ENCODE measurements at places on chromosomes 12 and 14.

GRCh38 chr12:127300753-127301152, 966.2 kb upstream of the TMEM132C start:
- no peak for DNase-seq
- no peaks in the 10 kb centered on the region for H3K36me3 ChIP-seq
- no peak overlapping the region for H3K4me3 ChIP-seq
- H3K4me1 ChIP-seq = no peaks in the 10 kb centered on the region
- H3K27ac ChIP-seq = no peak overlapping the region

DNA sequence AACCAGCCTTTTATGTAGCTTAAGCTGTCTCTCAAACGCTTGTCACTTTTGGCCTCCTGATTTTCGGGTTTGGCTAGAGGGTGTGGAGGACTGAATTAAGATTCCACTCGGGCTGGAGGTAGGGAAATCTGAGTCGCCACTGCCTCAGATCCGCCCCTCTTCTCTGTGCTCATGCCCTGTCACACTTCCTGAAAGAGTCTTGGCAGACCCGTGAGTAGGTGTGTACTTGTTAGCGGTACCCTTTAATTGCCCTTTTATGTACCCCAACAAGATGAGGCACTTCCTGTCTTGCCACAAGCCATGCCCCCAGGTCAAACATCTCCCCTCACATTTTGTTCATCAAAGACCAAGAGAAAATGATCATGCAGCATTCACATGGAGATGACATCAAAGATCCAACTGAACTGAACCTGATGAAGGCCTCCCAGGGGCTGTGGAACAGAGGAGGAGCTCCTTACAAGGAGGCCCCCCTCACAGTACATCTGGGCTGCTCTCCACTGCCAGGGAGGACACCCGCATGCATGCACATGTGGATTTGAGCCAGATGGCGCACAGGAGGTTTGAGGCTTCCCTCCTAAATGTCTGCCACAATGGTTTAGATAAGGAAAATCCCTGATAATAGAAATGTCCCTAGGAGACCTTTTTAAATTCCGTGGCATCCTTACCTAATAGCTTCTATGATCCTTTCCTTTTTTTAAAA, 86.5 kb upstream of the CDKN3 start:
- no peak overlapping the region for H3K4me3 ChIP-seq
- DNase-seq = no peak
- H3K27me3 ChIP-seq = no peaks in the 10 kb centered on the region
- H3K36me3 ChIP-seq = no peaks in the 10 kb centered on the region
- no peak overlapping the region for H3K27ac ChIP-seq

DNA sequence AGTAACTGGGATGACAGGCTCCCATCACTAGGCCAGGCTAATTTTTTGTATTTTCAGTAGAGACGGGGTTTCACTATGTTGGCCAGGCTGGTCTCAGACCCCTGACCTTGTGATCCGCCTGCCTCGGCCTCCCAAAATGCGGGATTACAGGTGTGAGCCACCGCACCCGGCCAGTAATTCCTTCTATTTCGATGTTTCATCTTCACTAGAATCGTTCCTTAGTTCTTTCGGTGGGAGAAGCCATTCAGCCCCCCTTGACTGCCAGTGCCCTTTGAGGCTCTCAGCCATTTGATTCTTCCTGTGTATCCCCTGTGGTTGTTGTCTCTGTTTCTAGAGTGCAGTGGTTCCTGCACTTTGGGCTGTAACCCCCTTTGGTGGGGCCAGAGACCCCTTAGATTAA, 174.1 kb downstream of the ETV6 start:
- no peaks in the 10 kb centered on the region for H3K36me3 ChIP-seq
- H3K4me3 ChIP-seq = no peak overlapping the region
- H3K27me3 ChIP-seq = no peaks in the 10 kb centered on the region
- H3K27ac ChIP-seq = peak overlapping the region; percentile 63
- no peak for DNase-seq
- peaks cover 80% of the 10 kb centered on the region for H3K4me1 ChIP-seq

DNA sequence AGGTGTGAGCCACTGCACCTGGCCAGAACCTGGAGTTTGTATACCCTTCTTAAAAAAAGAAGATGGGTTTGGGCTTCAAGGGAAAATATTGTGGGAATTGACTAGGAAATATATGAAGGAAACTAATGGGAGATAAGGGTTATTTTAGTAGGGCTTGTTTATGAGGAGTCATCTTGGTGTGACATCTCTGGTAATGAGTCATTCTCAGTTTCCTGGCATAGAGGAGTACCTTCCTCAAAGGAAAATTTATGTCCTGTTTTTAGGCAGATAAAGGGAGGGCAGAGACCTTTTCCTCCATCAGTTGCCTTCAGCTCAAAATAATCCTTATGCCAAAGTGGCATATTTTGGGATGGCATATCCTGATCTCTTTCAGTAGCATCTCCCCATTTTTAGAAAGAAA, 30.6 kb upstream of the NFKBIA start:
- H3K4me3 ChIP-seq = no peak overlapping the region
- no peaks in the 10 kb centered on the region for H3K27me3 ChIP-seq
- H3K4me1 ChIP-seq = no peaks in the 10 kb centered on the region
- DNase-seq = no peak
